ENCODE measurements at places on chromosomes 1 and 21.
A peak's percentile ranks its signal among the peaks of the same experiment; 100 is the strongest.

- no peak for DNase-seq
These were observed 20.2 kb upstream of the POGZ start for GRCh38 chr1:151479462-151479861.

DNA sequence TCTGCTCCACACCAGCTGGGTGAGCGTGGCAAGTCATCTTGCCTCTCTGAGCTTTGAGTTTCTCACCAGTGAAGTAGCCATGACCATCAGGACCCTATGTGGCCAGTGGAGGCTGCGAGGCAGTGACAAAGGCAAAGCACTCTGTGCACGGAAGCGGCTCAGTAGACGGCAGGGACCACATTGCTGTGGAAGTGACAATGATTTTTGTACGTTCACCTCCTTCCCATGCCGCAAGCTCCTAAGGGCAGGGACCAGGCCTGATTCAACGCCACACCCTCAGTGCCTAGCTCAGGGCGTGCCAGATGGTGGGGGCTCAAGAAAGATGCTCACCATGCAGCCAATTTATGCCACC lies 210.5 kb downstream of the MATN1 start:
- DNase-seq: no peak

DNA sequence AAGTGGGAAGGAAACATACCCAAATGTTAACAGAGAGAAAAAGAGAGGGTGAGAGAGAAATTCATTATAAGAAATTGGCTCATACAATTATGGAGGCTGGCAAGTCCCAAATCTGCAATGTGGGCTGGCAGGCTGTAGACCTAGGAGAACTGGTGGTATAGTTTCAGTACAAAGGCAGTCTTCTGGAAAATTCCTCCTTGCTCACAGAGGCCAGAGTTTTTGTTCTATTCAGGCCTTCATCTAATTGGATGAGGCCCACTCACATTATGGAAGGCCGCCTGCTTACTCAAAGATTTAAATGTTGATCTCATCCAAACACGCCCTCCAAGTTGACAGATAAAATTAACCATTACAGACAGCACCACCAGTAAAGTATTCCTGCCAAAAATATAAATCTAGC lies 36.1 kb upstream of the CAPZB start:
- no peak for DNase-seq

DNA sequence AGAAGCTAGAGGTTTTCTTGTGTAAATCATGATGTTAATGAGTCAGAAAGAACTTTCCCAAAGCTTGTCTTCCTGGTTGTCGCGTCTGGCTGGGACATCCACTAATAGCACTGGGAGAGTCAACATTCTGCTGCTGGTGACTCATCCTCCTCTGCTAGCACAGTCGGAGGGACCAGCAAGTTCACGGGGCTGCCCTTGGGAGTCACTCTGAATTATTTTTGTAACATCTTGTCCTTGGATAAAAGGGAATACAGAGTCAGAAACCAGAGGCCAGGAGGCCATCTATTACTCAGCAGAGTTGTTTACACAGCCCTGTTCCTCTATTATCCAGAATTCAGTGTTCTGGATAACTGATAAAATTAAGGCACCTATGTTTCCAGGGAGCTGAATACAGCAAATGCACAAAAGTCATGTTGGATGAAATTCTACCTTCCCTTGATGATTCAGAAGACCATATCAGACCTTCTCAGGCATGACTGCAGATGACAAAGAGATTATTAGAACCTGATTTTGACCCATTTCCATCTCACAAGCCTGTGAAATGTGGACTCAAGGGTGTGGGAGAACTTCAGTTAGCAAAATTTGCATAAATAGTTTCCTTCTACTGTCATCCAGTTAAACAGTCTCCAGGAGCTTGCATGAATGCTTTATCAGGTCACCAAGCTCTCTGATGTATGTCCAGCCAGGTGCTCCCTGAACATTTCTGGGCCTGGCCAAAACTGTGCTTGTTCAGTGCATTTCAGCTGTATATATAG lies 68.1 kb downstream of the JAK1 start:
- peak; percentile 44 for DNase-seq

DNA sequence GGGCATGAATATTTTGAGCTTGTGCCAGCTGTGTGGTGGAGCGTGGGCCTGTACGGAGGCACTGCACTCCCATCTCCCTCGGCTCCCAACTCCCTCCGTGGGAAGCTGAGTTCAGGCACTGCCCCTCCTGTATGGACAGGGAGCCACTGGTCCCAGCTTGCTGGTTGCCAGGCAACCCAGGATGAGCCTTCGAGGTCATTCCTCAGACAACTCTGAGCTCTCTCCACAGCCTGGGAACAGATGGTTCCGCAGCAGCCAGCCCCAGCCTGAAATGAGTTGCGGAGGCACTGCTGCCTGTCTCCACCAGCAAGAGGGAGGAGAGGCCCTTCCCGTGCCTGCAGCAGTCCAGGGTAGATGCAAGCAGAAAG lies 58.4 kb upstream of the TENT5B start:
- DNase-seq: no peak

- no peak for DNase-seq
These were observed 4.1 kb downstream of the GSTM5 start for GRCh38 chr1:109716121-109716520.

- peak; percentile 2 for DNase-seq
These were observed 2.0 kb upstream of the ABCG1 start for GRCh38 chr21:42216726-42217572.

- DNase-seq: no peak
These were observed 80.9 kb upstream of the DPYD start for GRCh38 chr1:98001764-98002163.
